ENCODE measurements at places on chromosomes 11 and 22. TPM values are rescaled to one million over a fixed set of nuclear protein-coding genes. Genes with fewer than 3 reads are reported as not detected.

GRCh38 chr11:47415949-47416472 is 7.6 kb downstream of the SLC39A13 start:
- no peak overlapping the region for H3K4me3 ChIP-seq
- H3K27ac ChIP-seq = no peak overlapping the region
- DNase-seq = no peak

XNDC1N gene
- 12.3 TPM for total RNA-seq

DNA sequence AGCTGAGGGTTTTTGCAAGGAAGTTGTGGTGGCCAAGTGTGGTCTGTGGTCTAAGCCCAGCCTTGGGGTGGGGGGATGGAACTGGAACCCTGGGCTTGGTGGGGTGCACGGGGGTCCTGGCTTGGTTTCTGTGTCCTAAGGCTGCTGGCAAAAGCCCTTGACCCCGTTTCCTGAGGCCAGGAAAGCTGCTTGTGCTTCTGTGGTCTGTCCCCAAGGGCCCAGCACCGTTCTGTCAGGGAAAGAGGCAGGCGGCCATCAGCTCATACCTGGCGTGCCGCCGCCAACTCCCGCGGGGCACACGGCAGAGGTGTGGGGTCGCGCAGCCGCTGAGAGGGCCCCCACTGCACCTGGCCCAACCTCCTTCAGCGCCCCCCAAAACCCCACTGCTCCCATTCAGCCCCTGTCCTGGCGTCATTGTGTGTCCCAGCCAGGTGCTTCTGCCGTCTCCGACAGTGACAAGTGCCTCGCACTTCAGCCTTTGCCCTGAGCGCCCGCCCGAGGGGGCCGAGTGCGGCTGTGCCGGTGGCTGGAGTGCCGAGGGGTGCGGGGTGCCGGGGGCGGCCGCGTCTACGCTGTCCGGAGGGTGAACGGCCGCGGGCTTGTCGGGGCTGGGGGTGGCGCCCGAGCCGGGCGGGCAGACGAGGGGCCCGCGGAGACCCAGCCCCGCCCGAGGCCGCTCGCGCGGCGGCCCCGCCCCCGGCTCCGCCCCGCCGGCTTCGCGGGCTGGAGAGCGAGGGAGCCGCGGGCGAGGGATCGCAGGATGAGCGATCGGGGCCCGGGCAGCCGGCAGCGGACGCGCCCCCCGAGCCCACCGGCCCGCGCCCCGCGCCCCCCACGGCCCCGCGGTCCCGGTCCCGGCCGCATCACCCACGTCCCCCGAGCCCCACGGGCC is at the start of gene CNIH2:
CNIH2 (plus strand) TSS at position 705 of the 892 bp plus-strand sequence. CDS start 282 bp downstream, outside the sequence.
- H3K36me3 ChIP-seq = peaks cover 10% of the 10 kb centered on the region
- H3K27ac ChIP-seq = no peak within 1 kb of the TSS
- peak within 1 kb of the TSS; percentile 50 for H3K4me3 ChIP-seq
- H3K27me3 ChIP-seq = peaks cover 7% of the 10 kb centered on the region

SMTNL1 gene
- total RNA-seq = not detected

- no peak overlapping the region for H3K27ac ChIP-seq
- H3K27me3 ChIP-seq = no peaks in the 10 kb centered on the region
- DNase-seq = no peak
- H3K4me3 ChIP-seq = no peak overlapping the region
- no peaks in the 10 kb centered on the region for H3K36me3 ChIP-seq
- peaks cover 19% of the 10 kb centered on the region for H3K4me1 ChIP-seq
Observed at GRCh38 chr11:111347002-111347722, 31.9 kb downstream of the POU2AF1 start.

DNA sequence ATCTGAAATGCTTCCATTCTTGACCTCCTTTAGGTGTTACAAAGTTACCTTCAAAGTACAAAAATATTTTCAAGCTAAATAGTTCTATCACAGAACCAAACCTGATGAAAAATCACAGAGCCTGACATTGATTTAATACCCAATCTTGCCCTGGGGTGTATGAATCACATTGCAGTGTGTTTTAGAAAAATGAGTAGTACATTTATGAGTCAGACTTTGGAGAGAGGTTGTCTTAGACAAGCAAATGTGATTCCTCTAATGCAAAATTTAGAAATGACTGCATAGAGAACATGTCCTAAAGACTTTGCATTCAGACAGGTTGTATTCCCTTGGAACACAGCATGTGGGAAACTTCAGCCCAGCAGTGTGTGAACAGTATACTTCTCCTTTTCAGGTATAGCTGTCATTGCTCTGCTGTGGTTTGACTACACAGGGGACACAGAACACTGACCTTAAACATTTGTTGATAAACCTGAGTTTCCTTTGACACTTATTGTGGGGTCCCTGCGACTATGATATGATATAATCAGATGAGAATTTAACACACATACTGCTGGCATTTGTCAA is 972.1 kb downstream of the JRKL start:
- H3K27me3 ChIP-seq = no peaks in the 10 kb centered on the region
- H3K36me3 ChIP-seq = no peaks in the 10 kb centered on the region
- H3K4me1 ChIP-seq = no peaks in the 10 kb centered on the region
- no peak overlapping the region for H3K27ac ChIP-seq

- H3K4me1 ChIP-seq = no peaks in the 10 kb centered on the region
- no peak for DNase-seq
- no peaks in the 10 kb centered on the region for H3K27me3 ChIP-seq
- peaks cover 6% of the 10 kb centered on the region for H3K36me3 ChIP-seq
- no peak overlapping the region for H3K4me3 ChIP-seq
Observed at GRCh38 chr11:765025-765801, 12.1 kb downstream of the GATD1 start.

DNA sequence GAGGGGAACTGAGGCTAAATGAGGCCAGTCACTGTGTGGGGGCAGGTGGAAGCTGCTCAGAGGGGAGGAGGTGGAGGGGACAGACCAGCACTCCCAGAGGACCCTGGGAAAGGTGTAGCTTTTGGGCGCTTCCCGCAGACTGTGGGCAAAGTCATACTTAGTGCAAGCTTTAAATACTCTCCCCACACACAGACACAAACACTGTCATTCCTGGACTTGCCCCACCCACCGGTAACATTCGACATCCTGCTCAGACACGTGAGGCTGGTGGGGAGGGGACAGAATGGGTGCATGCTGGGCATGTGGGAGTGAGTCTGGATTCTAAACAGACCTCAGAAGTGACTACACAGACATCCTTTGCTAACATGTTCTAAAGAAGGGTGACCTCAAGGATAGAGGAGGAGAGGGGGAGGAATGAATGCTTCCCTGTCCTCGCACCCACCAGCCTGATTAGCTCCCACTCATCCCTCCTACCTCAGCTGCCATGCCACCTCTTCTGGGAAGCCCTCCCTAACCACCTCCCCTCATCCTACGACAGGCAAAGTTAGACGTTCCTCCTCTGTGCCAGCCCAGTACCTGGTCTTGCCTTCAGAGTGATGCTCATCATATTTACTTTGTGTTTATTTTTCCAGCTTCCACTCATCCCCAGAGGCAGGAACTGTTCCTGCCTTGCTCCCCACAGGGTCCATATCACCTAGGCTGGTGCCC is 22.2 kb downstream of the TSKU start:
- no peak for DNase-seq
- no peak overlapping the region for H3K4me3 ChIP-seq
- no peaks in the 10 kb centered on the region for H3K36me3 ChIP-seq
- peaks cover 13% of the 10 kb centered on the region for H3K4me1 ChIP-seq
- peaks cover 21% of the 10 kb centered on the region for H3K27me3 ChIP-seq
- no peak overlapping the region for H3K27ac ChIP-seq

DNA sequence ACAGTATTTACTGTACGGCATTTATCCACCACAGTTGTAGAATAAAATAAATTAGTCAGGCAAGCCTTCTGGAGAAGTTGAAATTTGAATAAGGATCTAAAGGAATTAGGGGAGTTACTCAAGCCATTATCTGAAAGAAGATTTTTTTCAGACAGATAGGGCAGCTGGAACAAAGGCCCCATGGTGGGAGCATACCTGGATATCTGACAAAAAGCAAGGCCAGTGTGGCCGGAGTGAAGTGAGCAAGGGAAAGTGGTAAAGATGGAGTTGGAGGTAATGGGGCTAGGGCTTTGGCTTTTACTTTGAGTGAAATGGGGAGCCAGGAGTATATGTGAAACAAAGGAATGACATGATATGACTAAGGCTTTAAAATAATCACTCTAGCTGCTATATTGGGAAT is 45.7 kb upstream of the PSMA1 start:
- DNase-seq = no peak
- H3K4me3 ChIP-seq = no peak overlapping the region
- no peaks in the 10 kb centered on the region for H3K27me3 ChIP-seq

DNA sequence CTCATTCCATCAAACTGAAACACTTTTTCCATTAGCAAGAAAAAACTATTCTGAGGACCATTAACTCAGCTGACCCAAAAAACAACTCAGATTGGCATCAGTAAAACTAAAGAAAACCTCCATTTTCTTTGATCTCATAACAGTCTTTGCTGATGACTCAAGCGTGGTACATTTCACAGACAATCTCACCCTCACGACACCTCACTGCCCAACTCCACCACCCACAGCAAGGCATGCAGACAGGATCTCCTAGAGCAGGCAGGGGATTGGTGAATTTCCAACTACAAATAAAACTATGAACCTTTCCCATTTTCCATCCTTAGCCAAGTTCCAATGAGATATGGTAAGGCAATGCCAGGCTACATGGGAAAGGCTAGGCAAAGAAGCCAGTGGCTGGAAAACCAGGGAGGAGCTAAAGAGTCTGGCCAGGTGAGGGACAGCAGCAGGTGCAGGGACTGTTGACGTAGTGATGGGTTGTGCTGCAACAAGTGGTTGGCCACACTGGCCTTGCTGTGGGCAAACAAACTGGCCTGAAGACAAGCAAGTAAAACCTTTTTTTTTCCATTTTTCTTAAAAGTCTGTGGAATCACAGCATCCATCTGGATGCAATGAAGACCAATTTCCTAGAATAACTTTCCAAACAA is 97.2 kb downstream of the SERGEF start:
- no peaks in the 10 kb centered on the region for H3K27me3 ChIP-seq
- no peak overlapping the region for H3K4me3 ChIP-seq
- H3K4me1 ChIP-seq = no peaks in the 10 kb centered on the region
- H3K36me3 ChIP-seq = peaks cover 1% of the 10 kb centered on the region
- no peak overlapping the region for H3K27ac ChIP-seq
- DNase-seq = no peak

GRM5 gene
- total RNA-seq = 0.26 TPM

PLXNB2 gene
- total RNA-seq = 182 TPM

DNA sequence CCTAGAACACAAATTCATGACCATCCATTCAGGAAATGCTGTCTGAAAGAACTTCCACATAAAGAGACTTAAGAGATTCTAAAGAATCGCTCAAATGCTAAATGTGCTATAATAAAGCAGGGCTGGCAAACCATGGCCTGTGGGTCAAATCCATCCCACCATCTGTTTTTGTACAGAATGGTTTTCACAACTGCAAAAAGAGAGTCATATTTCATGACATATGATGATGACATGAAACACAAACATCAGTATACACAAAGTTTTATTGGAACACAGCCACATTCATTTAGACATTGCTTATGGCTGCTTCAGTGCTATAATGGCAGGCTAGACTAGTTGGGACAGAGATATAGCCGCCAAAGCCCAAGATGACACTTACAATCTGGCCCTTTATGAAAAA is 85.1 kb downstream of the RRAS2 start:
- H3K27me3 ChIP-seq = no peaks in the 10 kb centered on the region
- H3K36me3 ChIP-seq = peaks cover 18% of the 10 kb centered on the region
- H3K4me3 ChIP-seq = no peak overlapping the region
- DNase-seq = no peak
- no peaks in the 10 kb centered on the region for H3K4me1 ChIP-seq
- peak overlapping the region; percentile 73 for H3K27ac ChIP-seq

- peaks cover 9% of the 10 kb centered on the region for H3K4me1 ChIP-seq
- peaks cover 61% of the 10 kb centered on the region for H3K27me3 ChIP-seq
- H3K36me3 ChIP-seq = no peaks in the 10 kb centered on the region
- H3K27ac ChIP-seq = no peak overlapping the region
- DNase-seq = no peak
Observed at GRCh38 chr22:25282346-25282670, 62.9 kb downstream of the CRYBB2 start.

- H3K4me1 ChIP-seq = peaks cover 25% of the 10 kb centered on the region
- H3K36me3 ChIP-seq = no peaks in the 10 kb centered on the region
- peaks cover 21% of the 10 kb centered on the region for H3K27me3 ChIP-seq
- H3K4me3 ChIP-seq = peak overlapping the region; percentile 47
- DNase-seq = no peak
Observed at GRCh38 chr11:70140711-70141485, 62.2 kb upstream of the FADD start.

DNA sequence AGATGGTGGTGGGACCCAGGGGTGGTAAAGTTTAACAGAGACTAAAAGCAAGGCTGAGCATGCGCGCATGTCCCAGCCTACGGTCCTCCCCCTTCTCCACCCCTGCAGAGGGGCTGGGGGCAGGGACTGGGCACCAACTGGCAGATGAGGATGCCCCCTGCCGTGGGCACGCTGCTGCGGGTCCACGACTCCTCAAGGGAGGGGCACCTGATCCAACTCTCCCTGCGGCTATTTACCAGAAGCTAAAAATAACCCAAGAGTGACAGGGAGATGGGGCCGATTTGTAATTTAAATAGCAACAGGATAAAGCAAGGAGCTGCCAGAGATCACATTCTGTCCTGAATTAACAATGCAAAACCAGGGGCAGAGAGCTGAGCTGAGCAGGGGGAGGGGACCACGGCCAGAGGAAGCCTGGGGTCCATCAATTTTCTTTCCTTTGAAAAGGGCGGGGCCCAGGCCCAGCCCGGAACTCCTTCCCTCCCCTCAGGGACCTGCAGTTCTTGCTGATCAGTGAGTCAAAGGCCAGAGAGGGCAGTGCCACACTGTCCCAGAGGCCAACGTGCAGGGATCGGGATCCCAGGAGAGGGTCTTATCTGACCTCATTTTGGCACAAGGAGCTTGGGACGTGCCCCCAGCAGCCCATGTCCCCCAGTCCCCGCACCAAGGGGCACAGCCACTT is 8.1 kb upstream of the DGKZ start:
- peak overlapping the region; percentile 51 for H3K4me3 ChIP-seq
- peaks cover 16% of the 10 kb centered on the region for H3K4me1 ChIP-seq
- peaks cover 39% of the 10 kb centered on the region for H3K27me3 ChIP-seq
- H3K36me3 ChIP-seq = no peaks in the 10 kb centered on the region

RASL10A gene
- 1.2 TPM for total RNA-seq

MS4A1 gene
- total RNA-seq = not detected

GRCh38 chr11:9530901-9531625 is 42.4 kb upstream of the WEE1 start:
- peaks cover 6% of the 10 kb centered on the region for H3K36me3 ChIP-seq
- DNase-seq = no peak
- H3K27me3 ChIP-seq = no peaks in the 10 kb centered on the region
- H3K4me1 ChIP-seq = peaks cover 57% of the 10 kb centered on the region

- H3K27me3 ChIP-seq = no peaks in the 10 kb centered on the region
- no peak overlapping the region for H3K27ac ChIP-seq
- no peaks in the 10 kb centered on the region for H3K4me1 ChIP-seq
- H3K4me3 ChIP-seq = no peak overlapping the region
- no peaks in the 10 kb centered on the region for H3K36me3 ChIP-seq
Observed at GRCh38 chr11:27520226-27520625, 13.7 kb upstream of the LIN7C start.

- H3K4me3 ChIP-seq = no peak overlapping the region
- H3K4me1 ChIP-seq = peaks cover 14% of the 10 kb centered on the region
- peaks cover 72% of the 10 kb centered on the region for H3K27me3 ChIP-seq
- no peak overlapping the region for H3K27ac ChIP-seq
- DNase-seq = no peak
Observed at GRCh38 chr11:35141571-35141971, 2.6 kb downstream of the CD44 start.

Measured in progenitor cell of endocrine pancreas (in vitro differentiated cells).